ENCODE measurements at places on chromosomes 2 and 18.

DNA sequence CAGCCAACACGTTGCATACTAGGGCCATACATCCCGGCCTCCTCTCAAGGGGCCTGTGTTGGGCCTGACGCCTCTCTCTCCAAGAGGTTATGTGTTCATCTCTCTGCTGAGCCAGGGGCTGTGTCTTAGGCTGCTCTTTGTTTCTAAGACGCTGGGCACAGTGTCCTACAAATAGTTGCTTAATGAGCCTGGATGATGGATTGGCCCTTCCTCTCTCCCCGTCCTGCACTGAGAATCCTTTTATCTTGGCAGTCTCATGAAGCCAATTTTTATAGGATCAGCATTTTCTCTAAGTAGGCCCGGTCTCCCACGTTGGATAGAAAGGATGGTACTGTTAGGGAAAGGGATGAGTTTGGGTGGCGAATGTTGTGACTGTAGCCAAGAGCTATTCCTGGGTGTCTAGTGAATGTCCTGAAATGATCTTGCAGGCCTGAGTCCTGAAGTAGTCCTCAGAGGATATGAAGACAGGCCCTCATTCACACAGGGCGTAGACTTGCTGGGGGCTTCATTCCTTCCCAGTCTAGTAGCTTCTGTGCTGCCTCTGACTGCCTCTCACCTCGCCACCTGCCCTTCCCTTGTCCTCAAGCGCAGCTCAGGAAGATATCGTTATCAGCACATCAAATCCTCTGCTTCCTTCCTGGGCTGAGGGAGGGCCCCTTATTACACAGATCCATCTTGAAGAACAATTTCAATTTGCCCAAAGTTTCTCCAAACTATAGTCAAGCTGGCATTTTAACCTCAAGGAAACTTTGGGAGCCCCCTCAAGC lies 8.8 kb downstream of the LBH start:
- peak; percentile 37 for DNase-seq

- no peak for DNase-seq
These were observed 1.7 kb upstream of the EML4 start for GRCh38 chr2:42167458-42167857.

DNA sequence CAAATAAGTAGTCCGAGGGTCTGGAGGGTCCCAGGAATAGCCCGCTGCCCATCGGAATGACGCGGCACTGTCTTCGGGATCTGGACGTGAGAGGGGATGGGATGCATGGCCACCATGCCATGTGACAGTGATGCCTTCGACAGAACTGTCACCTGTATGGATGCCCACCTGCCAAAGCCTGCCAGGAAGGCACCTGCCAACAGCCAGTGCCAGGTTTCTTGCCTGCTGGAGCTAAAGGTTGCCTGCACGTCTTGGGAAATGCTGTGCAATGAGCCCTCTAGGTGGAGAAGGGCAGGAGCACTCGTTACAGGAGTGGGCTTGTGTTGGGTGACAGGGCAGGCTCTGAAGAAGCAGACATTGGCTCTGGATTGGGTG lies 20.5 kb downstream of the GPR35 start:
- no peak for DNase-seq

- DNase-seq, result no peak
These were observed 290.8 kb downstream of the GBX2 start for GRCh38 chr2:235877275-235877802.

DNA sequence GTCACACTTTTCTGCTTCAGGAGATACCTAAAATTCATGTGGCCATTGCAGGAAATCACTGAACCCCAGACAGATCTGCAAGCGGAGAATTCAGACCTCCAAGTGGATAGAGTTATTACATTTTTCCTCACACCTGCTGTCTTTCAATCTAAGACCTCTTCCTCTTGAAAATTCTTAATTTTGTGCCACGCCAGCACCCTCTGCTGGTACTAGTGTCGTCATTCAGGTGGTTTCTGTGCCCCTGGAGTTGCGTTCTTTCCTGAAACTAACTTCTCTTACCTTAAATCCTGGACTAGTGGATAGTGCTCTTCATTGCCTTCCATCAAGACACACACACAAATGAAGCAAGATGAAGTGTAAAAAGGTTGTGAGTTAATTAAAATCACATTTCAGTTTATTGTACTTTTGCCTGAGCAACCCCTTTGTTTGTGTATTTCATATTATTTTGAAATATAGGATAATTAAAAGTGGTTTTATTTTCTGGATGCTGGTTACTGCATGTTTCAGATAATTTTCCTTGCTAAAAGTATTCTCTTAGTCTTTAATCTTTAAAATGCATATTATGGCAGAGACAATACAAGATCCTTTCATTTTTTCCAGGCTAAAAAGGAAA lies 1.6 kb upstream of the DNER start:
- DNase-seq, result peak; percentile 30

GRCh38 chr2:1550658-1551316 lies 137.5 kb downstream of the TPO start:
- DNase-seq, result peak; percentile 67

GRCh38 chr2:84999553-84999955 lies 28.6 kb downstream of the KCMF1 start:
- no peak for DNase-seq

GRCh38 chr2:172931256-172931894 lies 144.3 kb upstream of the MAP3K20 start:
- no peak for DNase-seq

GRCh38 chr2:109630441-109631430 lies 16.6 kb downstream of the SOWAHC start:
- DNase-seq, result no peak

DNA sequence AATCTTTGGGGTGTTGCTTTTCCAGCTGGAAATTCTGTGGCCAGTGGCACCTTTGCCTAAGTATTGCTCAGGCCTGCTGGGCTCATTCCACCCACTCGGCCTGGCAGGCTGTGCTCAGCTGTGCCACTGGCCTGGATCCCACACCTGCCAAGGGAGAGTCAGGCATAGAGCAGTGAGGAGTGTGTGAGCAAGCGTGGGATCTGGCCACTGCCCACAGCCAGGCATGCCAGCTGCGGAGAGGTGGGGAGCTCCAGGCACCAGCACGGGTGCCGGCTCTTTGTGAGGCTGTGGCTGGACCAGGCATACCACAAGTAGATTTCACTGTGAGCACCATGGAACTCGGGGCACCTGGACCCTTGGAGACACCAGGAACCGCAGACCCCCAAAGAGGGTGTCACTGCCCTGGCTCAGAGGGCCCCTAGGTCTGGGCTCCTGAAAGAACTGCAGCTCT lies 118.1 kb upstream of the MAP2 start:
- no peak for DNase-seq

DNA sequence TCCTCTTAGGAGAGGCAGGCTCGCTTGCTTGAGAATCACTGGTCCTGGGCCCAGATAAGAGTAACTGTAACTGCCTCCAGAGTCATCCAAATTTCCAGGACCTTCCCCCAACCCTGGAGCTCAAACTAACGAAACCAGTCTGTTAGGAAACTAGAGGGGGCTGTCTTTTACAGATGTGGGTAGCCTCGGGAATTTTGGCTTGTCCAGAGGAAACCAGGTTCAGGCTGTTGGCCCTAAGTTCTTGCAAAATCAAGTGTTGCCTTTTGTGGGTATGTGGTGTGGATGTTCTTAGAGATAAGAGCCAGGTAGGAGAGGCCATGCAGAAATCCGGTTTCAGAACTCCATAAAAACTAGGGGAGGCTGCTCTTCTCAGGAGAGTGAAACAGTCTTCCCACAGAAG lies 125.0 kb upstream of the DLX2 start:
- no peak for DNase-seq

GRCh38 chr2:47016172-47016913 lies 100.7 kb upstream of the MCFD2 start:
- no peak for DNase-seq

DNA sequence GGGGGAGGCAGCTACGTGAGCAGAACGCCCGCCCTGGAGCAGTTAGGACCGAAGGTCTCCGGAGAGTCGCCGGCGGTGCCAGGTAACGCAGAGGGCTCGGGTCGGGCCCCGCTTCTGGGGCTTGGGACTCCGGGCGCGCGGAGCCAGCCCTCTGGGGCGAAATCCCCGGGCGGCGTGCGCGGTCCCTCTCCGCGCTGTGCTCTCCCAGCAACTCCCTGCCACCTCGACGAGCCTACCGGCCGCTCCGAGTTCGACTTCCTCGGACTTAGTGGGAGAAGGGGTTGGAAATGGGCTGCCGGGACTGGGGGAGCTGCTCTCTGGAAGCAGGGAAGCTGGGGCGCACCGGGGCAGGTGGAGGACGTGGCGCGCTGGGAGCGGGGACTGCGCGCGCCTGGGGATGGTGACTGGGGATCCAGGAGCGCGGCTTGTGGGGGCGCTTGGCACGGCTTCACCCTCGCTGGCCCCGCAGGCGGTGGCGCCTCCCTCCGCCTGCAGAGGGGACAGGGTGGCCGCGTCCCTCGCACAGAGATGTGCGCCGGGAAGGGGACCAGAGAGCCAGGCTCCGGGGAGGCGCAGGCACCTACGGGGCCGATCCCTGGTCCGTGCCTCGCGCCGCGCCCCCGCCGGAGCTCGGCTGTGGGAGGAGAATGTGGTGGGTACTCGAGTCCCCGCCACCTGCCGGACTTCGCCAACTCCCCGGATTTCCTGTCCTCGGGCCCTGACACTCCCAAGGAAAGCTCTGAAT lies 688 bp downstream of the CDH20 start:
- DNase-seq, result no peak

- DNase-seq, result peak; percentile 30
These were observed 50.8 kb downstream of the WIPF1 start for GRCh38 chr2:174546519-174547506.

- no peak for DNase-seq
These were observed 14.6 kb downstream of the MRPL35 start for GRCh38 chr2:86213699-86214502.

DNA sequence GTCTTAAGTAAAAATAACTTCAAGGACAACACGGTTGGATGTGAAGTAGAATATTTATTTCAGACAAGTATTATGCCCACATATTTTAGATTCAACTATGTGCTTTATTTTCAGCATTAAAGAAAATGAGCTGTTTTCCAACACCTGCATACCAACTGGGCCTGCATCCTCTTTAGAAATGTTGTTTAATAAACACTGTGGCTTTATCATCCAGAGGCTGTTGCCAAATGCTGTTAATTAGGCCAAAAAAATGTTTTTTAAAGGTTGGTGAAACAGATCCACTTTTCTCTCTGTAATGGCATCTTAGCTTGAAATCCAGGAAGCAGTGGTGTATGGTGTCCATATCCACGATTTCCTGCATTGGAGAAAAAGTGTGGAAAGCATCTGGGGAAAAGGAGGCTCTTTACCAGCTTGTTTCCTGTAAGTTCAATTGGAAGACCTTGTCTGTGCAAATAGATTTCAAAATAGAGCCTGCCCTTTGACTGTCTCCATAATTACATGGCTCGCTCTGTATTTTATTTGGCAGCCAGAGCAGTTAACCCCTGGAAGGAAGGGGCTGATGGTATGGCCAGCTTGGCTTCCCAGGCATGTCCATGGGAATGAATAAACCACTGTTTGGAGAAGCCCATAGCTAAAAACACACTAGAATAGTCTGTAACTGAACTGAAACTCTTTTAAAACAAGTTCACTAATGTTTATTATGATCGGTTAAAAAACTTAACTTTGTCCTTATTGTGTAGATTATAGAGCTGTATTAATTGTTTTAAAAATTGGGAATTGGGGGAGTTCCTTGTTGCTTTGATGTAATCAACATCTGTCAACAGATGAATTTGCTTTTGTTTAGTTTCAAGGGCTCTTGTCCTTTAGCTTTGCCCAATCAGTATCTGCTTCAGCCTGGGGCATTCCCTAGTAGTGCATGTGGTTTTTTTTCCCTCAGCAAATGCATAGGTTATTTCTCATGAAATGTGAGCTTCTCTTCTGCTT lies 33.0 kb upstream of the DLX1 start:
- DNase-seq, result no peak

DNA sequence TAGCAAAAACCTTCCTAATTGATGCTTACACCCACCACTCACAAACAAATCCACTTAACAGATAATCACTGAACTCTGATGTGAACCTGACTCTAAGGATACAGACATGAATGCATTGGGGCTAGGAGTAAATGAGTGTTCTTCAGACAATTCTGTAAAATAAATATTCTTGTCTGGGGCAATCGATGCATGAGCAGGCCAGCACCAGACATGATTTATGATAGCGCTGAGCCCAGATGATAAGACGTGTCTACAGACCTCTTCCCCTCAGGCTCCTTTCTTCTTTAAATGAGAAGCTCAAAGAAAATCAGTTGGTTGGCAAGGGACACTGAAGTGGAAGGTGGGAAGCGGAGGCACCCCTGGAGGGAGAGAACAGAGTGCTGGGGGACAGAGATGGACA lies 27.3 kb upstream of the BIN1 start:
- DNase-seq, result no peak

GRCh38 chr2:179274749-179275148 lies 10.1 kb upstream of the SESTD1 start:
- no peak for DNase-seq

DNA sequence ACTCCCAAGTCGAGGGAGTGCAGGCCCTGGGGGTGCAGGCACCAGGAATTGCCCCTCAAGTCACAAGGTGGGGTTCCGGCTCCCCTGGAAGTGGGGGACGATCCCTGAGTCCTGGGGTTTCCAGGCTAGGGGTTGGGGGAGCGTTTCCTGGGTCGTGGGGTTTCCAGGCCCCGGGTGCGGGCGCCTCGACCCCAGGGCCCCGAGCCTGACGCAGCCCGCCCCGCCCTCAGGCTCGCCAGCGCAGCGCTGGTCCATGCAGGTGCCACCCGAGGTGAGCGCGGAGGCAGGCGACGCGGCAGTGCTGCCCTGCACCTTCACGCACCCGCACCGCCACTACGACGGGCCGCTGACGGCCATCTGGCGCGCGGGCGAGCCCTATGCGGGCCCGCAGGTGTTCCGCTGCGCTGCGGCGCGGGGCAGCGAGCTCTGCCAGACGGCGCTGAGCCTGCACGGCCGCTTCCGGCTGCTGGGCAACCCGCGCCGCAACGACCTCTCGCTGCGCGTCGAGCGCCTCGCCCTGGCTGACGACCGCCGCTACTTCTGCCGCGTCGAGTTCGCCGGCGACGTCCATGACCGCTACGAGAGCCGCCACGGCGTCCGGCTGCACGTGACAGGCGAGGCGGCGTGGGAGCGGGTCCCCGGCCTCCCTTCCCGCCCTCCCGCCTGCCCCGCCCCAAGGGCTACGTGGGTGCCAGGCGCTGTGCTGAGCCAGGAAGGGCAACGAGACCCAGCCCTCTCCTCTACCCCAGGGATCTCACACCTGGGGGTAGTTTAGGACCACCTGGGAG lies 12.0 kb downstream of the SIGLEC15 start:
- DNase-seq, result peak; percentile 47

- DNase-seq, result no peak
These were observed 28.8 kb downstream of the STEAP3 start for GRCh38 chr2:119252186-119253113.

DNA sequence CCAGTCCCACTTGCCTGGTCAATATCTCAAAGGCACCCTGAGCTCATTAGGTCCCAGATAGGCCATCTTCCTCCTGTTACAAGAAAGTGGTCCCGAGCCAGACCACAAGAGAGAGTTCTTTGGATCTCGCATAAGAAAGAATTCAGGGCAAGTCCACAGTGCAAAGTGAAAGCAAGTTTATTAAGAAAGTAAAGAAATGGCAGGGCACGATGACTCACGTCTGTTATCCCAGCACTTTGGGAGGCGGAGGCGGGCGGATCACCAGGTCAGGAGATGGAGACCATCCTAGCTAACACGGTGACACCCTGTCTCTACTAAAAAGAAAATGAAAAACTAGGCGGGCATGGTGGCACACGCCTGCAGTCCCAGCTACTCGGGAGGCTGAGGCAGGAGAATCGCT lies 10.8 kb upstream of the SMAD7 start:
- DNase-seq, result no peak

Measured in CD4-positive, alpha-beta T cell treated with Interleukin-6 for 4 hours (primary cell).